Smooth muscle cell of the coronary artery (primary cell): ENCODE measurements at places on chromosomes 7 and 10. TPM values are rescaled to one million over a fixed set of nuclear protein-coding genes. Genes with fewer than 3 reads are reported as not detected.

PON2 gene
- total RNA-seq = 21.3 and 44.0 TPM in 2 replicates

SERPINE1 gene
- total RNA-seq = 68.8 and 1,526 TPM in 2 replicates

PNLIPRP1 gene
- not detected in 2 replicates for total RNA-seq

INHBA gene
- 14.9 and 129 TPM in 2 replicates for total RNA-seq

ATP6V0A4 gene
- total RNA-seq = 0.08 TPM in 1 of 2 replicates, not detected in the other

VAX1 gene
- not detected in 2 replicates for total RNA-seq

PNLIPRP3 gene
- total RNA-seq = not detected in 2 replicates

C10orf67 gene
- not detected in 2 replicates for total RNA-seq

SAMD8 gene
- 17.3 and 25.3 TPM in 2 replicates for total RNA-seq

TMEM139 gene
- total RNA-seq = not detected in 2 replicates
